ENCODE measurements at places on chromosomes 11 and 22.
A peak's percentile ranks its signal among the peaks of the same experiment; 100 is the strongest.

DNA sequence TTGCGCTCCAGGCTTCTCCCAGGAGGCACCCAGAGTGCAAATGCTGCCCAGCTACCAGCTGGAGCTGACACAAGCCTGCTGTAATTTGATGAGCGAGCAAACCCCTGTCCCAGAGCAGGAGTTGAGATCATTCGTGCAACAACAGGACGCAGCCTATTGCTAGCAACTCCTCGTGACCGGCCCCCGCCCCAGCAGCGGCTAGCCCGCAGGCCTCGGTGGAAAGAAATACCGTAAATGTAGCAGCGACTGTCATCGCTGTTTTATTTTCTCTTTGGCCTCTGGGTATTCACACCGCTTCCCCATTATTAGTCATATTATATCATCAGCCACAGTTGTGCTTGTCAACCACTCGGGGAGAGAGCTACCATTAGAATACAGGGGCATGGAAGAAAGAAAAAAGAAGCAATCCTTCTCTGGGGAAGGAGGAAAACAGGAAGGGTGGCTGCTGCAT, 59.2 kb upstream of the ATXN10 start:
- no peak for DNase-seq

DNA sequence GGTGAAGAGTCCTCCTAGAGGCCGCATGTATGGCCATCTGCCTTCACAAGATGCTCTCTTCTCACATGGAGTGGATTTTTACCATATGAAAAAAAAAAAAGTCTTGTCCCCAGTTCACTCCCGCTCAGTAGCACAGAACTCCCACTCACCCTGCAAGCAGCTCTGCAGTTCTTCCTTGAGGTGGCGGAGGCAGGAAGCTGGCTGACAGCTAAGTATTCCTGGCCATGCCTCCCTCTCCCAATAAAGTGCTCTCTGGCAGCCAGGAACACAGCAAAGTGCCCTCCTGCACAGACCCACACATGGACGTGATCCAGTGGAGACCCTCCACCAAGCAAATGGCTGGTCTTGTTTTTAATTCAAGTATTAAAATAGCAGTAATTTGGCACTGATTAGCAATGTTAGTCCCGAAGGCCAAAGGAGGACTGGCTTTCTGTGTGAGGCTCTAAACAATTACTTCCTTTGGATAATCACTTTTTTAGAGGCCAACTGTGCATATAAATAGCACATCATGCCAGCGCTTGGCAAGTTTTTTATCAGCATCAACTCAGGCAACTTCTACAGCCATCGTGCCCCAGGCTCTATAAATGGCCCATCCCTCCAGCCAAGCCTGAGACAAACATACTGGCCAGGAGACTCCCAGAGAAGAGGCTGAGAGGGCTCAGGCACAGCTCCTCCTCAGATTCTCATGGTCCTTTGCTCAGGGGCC, 413.6 kb downstream of the OPCML start:
- no peak for DNase-seq

- DNase-seq = peak; percentile 83
These were observed 15.8 kb upstream of the EHD1 start for GRCh38 chr11:64894070-64894811.

- DNase-seq = no peak
These were observed 85.0 kb upstream of the EED start for GRCh38 chr11:86159581-86159891.

DNA sequence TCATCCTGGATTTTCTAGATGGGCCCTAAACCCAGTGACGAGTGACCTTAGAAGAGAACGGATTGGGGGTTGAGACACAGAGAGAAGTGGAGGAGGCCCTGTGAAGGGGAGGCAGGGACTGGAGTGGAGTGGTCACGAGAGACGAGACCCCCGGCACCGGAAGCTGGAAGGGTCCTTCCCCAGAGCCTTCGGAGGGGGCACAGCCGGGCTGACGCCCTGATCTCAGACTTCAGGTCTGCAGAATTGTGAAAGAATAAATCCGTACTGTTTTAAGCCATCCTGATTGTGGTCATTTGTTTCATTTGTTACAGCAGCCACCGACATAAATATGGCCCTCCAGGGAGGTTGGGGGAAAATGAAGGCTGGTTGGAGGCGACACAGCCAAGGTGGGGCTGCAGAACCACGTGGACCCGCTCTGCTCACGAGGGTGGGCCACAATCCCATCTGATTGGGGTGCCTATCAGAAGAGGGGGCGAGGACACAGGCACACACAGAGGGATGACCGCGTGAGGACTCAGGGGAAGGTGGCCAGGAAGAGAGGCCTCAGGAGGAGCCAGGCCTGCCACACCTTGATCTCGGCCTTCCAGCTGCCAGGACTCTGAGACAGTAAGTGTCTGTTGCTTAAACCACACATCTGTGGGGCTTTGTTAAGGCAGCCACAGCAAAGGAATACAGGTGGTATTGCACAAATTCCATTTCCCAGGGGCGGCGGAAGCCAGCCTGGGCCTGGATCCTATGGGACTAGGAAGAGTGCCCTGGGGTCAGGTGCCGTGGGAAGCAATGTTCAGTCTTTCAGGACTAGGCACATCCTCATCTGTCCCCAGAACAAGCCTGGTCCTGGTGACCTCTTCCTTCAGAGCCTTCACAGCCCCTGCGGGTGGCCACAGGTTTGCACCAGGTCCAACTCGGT, 73.3 kb upstream of the SHANK2 start:
- DNase-seq = no peak

DNA sequence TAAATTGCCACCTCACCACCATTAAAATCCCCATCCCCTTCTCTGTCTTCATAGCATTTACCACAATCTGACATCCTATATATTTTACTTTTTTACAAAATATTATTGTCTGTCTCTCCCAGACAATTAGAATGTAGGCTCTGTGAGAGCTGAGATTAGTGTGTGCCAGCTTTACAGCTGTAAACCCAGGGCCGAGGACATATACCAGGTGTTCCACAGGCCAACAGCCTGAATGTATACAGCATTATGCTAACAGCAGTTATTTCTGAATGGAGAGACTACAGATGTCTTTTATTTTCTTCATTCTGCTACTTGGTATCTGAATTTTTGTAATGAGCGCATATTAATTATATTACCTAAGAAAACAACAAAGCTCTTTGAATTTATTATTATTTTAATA, 36.7 kb downstream of the FZD4 start:
- DNase-seq = no peak

GRCh38 chr22:49236541-49237075, 591.1 kb downstream of the BRD1 start:
- peak; percentile 22 for DNase-seq

- DNase-seq = no peak
These were observed 1.6 kb downstream of the CD5 start for GRCh38 chr11:61103851-61104423.

GRCh38 chr22:48948575-48949170, 879.0 kb downstream of the BRD1 start:
- peak; percentile 20 for DNase-seq

- no peak for DNase-seq
These were observed 374.6 kb downstream of the INSC start for GRCh38 chr11:15489281-15489680.

DNA sequence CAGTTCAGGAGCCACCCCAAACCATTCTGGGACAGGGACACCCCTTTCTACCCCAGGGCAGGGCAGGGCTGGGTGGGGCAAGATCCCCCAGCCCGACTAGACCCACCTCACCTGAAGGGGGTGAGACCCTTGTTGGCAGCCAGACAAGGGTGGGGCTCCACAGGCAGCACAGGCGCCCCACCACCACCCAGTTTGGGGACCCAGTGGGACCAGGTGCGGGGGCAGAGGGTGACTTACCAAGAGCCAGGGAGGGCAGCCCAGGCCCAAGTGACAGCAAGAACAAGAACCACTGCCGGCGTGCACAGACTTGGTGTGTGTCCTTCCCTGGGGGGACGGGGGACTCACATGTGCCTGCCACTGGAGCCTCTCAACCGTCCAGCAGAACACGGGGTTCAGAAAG, 2.2 kb downstream of the ADM2 start:
- DNase-seq = no peak

- no peak for DNase-seq
These were observed 10.7 kb upstream of the NLRP6 start for GRCh38 chr11:267491-267994.

DNA sequence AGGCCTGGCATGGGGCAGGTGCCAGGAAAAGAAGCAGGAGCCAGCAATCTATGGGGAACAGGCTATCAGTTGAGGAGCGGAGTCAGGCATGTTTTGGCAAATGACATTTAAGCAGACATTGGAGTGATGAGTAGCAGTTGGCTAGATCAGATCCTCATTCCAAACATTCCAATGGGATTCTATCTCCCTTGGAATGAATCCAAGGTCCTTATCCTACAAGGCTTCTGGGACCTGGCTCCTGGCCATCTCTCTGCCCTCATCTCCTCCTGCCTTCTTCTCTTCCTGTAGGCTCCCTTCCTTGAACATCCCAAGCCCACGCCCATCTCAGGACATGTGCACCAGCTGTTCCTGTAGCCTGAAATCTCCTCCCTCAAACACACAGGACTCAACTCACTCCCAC, 1074.5 kb downstream of the TBC1D22A start:
- DNase-seq = no peak

- DNase-seq = no peak
These were observed 409.2 kb downstream of the TBC1D22A start for GRCh38 chr22:47171441-47172221.

DNA sequence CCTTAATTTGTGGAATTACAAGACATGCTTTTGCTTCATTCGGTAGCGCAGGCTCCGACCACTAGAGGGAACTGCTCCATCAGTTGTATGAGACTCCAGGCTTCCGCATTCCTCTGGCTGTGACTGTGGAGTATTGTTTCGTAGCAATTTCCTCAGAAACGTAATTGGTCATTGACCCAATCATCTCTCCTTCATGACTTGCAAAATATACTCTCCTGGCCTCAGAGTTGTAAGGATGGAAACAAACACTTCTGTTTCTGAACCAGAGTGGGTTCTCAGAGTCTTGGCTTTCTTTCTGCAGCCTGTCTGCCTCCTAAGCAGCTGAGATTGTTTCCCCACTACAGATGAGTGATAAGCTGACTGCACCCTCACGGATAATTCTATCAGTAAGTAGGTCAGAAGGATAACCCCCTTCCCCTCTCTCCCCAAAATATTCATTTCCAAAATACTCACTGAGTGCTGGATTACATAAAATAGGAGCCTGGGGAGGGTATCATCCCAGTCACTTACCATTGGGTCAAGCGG, 146.8 kb upstream of the ZC3H12C start:
- DNase-seq = peak; percentile 74

DNA sequence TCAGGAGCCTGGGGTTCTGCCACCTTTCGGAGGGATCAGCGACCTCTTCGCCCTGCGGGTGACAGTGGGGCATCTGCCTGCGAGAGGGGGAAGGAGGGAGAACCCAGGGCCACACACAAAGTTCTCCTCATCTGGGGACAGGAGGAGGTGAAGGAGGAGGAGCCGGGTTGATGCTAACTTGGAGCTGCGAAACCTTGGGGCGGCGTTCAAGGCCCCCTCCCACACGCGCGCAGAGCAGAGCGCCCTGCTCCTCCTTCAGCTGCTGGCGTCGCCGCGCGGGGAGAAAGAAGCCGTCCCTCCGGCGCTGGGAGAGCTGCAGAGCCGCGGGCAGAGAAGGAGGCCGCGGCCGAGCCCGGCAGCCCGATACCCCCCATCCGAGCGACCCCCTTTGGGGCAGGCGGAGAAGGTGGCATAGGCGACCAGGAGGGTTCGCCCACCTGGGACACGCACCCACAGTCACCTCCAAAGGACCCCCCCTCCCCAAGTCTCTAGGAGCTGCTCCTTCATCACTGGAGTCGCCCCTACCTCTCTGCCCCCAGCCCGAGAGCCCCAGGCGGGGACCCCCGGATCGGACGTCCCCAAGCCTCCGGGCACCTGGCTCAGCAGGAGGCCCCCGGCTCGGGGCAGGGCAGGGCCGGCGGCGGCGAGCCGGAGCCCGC, at the start of gene RASD2:
Gene RASD2, plus strand, starts transcription at position 237 of the 659 bp plus-strand sequence. CDS start 5,979 bp downstream, outside the sequence.
- DNase-seq = no peak

DNA sequence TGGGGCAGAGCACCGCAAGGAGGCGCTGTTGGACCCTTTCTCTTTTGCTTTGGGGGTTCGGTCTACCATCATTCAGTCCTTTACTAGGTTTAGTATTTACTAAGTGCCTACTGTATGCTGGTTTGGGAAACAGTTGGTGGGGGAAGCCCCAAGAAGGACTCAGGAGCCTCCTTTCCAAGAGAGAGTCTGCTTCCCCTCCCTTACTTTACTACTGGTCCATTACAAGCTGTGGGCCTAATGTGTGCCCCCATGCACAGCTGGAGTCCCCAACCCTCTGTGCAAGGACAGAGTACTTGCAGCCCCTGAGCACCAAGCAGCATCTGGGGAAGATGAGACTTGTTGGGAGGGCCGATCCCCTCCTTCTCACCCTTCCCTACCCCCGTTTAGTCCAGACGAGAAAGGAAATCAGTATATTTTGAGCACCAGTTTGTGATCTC, 876 bp upstream of the UBE2L6 start:
- peak; percentile 92 for DNase-seq

- no peak for DNase-seq
These were observed 101.4 kb downstream of the SYT9 start for GRCh38 chr11:7353100-7353499.

DNA sequence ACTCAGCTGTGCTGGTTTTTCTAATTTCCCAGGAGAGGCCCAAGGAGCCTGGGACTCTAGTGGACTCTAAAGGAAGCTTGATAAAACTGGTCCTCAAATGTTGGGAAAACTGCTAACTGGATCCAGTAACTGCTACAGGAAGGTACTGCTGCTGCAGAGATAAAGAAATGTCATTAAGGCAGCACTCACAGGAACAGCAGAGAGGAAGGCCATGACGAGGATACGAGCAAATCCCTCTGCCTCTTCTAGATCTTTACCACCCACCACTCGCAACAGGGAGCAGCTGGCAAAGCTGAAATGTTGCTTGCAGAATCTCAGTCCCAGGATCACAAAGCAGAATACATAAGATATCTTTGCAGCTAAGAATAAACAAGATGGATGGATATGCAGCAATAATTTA, 23.5 kb downstream of the TTC28 start:
- DNase-seq = no peak

GRCh38 chr11:126358763-126359160, 3.3 kb downstream of the ST3GAL4 start:
- no peak for DNase-seq

DNA sequence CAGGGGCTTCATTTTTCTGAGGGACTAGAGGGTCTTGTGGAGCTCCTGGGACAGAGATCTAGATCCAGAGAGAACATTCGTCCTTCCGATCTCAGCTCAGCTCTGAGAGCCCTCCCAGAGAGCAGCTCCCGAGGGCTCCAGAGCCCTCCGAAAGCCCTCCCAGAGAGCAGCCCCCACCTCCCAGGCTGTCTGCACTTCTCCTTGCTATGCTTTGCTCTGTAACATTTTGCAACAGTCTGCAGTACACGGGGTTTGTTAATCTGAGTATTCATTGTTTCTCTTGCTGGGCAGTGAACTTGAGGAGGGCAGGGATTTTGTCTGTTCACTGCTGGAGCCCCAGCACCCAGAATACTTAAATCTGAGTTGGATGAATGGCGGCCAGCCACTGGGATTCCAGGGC, 2.6 kb downstream of the GGA1 start:
- no peak for DNase-seq

GRCh38 chr11:236774-237767, at the start of gene PSMD13:
TSS of gene PSMD13 (plus strand) at chr11:236976. CDS start at chr11:237050, 74 bp downstream.
- peak; percentile 90 for DNase-seq

DNA sequence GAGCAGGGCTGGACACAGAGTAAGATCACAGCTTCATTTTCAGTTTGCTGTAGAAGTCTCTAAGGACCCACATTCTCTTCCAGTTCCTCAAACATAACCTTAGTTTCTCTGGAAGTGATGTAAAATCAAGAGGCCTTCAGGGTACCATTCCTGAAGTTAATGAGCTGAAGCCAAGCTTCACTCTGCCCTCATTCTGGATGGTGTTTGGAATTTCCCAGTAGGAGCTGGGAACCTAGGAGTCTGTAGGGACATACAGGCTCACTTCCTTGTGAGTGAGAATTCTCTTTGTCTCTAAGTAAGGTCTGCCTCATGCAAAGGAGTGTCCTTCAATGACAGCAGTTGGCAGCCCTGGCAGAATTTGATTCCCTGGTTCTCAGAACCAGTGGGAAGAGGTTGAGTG, 142.4 kb upstream of the NARS2 start:
- DNase-seq = no peak

Measured in ecto neural progenitor cell (in vitro differentiated cells).